ENCODE measurements at places on chromosomes 2 and 18. TPM values are rescaled to one million over a fixed set of nuclear protein-coding genes. Genes with fewer than 3 reads are reported as not detected.

- DNase-seq, result peak; percentile 79
Observed at GRCh38 chr2:73072129-73072395, 550 bp upstream of the SFXN5 start.

DNA sequence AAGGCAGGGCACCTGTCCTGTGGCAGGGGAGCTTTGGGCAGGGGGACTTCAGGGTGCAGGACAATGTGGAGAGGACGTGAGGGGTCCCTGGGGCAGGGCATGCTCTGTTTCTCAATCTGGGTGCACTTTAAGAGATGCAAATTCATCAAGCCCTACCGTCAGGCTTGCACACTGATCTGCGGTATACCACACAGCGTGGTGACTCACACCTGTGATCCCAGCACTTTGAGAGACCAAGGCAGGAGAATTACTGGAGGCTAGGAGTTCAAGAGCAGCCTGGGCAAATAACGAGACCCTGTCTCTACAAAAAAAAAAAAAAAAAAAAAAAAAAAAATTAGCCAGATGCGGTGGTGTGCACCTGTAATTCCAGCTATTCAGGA, 10.2 kb upstream of the GPC1 start:
- no peak for DNase-seq

DNA sequence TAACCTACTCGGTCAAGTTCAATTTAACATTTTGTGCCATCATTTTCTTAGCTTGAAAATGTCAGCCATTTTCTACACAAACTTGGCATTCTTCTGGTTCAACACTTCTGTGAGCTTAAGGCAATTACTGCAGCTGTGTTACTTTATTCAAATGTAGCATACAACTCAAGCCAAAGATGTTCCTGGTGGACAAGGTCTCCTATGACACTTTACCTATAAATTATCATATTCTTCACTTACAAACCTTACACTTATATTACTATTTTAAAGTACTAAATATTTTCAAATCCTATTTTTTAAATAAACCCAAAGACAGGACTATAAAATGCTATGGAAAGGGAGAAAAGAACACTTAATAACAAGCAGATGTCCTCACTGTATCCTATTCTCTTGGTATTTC, 1045.3 kb downstream of the TSN start:
- no peak for DNase-seq

GRCh38 chr2:8685697-8686358, 4.0 kb downstream of the ID2 start:
- peak; percentile 85 for DNase-seq

OSR1 gene
- 33.0 TPM for total RNA-seq

GRCh38 chr2:155830817-155831579, 501.5 kb downstream of the NR4A2 start:
- DNase-seq, result no peak

- DNase-seq, result no peak
Observed at GRCh38 chr2:218999021-218999880, 6.0 kb upstream of the CRYBA2 start.

ADD2 gene
- total RNA-seq, result 4.3 TPM

DNA sequence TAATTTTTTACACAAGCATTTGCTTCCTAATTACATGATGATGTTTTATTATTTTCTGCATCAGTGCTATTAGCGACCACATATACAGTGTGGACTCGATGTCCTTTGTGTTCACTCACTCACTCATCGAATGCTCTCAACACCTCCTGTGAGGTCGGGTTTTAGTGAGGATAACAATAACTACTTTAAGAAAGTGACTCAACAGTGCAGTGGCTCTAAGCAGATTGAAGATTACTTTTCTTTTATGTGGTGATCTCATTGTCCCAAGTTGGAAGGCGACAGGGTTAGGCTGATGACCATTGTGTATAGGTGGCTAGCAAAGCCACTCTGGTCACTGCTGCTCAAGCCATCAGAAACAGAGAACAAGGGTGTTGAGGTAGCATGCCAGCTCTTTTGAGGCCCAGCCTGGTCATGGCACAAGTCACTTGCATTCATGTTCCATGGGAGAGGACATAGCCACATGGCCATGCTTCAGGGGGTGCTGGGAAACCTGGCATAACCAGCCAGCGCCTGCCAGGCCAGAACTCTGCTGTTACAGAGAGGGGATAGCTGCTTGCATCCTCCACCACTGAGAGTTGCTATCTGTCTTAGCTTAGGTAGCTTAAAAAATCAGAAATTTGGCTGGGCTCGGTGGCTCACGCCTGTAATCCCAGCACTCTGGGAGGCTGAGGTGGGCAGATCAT, 60.4 kb downstream of the PDCL3 start:
- DNase-seq, result no peak

DNA sequence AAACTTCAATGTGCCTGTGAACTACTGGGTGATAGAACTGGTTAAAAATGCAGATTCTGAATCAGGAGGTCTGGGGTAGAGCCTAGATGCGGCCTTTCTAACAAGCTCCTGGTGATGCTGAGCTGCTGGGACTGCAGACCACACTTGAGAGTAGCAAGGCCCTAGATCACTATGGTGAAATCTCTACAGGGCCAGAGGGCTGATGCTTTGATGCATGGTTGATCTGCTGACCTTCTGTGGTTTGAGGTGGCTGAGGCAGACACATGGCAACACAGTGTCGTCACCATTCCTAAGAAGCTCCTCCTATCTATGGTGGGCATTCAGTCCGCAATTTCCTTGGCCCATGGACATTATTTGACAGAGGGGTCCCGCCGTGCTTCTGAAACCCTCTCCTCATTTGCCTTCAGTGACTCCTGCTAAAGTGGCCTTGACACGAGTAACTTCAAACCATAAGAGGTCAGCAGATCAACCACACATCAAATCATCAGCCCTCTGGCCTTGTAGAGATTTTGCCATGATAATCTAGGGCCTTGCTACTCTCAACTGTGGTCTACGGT, 19.8 kb downstream of the CCDC68 start:
- no peak for DNase-seq

DNA sequence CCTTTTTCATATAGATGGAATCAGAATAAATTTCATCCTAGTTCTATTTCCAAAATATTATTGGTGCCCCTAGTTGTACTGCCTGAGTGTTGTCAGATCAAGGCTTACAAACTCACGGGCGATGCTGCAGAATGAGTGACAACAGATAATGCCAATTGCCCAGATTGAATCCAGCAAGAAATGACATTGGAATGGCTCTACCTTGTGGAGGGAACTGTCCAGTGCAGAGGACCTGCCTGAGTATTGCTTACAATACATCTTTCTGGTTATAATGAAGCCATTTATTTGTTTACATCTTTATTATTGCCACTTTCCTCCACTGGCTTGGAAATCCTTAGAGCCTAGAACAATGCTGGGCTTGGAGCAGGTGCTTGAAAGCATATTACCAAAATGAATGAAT, 7.8 kb upstream of the IL1R2 start:
- no peak for DNase-seq

DNA sequence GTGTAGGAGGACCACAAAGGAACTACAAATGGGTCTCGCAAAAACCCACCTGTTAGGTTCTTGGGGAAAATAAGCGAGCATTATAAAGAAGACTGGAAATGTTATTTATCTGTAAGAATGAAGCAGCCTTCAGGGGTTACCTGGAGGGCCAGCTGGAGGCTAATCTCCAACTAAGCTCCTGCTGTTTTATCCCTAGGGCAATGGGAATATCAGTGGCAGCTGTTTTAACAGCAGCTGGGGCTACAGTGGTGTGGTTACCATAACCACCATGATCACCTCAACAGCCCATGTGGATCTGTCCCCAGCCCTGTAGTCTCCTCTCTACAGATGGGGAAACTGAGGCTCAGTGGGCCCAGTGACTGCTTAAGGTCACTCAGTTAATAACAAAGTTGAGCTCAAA, 108.1 kb downstream of the FTCDNL1 start:
- no peak for DNase-seq

CABLES1 gene
- total RNA-seq, result 3.9 TPM

GRCh38 chr18:79406708-79407107, 11.0 kb downstream of the NFATC1 start:
- no peak for DNase-seq

DNA sequence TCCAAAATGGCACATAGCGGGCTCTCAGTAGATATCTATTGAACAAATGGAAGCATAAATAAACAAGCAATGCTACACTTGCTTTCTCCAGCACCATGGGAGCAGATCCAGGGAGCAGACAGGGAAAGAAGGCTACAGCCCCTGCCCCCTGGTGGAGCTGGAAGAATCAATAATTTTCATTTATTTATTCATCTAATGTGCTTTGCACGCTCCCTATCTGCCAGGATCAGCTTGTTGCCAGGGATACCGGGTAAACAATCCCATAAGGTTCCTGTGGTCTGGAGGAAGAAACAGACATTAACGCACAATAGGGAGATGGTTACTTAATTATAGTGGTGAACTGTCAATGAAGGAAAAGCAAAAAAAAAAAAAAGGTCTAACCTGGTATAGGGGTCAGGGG, 40.1 kb upstream of the CLASP1 start:
- peak; percentile 38 for DNase-seq

- DNase-seq, result no peak
Observed at GRCh38 chr2:110788976-110789375, 56.6 kb downstream of the ACOXL start.

ALPG gene
- total RNA-seq, result not detected

GRCh38 chr18:9244376-9244775, 90.2 kb upstream of the TWSG1 start:
- no peak for DNase-seq

DNA sequence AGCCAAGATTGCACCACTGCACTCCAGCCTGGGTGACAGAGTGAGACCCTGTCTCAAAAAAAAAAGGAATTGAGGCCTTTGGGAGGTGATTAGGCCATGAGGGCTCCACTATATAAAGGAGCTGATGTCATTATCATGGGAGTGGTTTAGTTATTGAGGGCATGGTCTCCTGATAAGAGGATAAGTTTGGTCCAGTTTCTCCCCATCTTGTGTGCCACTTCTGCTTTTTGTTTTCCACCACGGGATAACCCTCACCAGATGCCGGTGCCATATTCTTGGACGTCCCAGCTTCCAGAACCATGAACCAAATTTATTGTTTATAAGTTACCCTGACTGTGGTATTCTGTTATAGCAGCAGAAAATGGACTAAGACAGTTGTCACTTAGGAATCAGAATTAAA, 125.8 kb downstream of the C1D start:
- DNase-seq, result no peak

IFIH1 gene
- total RNA-seq, result 11.2 TPM

GRCh38 chr2:45979065-45979464, 318.1 kb upstream of the EPAS1 start:
- peak; percentile 9 for DNase-seq

DNA sequence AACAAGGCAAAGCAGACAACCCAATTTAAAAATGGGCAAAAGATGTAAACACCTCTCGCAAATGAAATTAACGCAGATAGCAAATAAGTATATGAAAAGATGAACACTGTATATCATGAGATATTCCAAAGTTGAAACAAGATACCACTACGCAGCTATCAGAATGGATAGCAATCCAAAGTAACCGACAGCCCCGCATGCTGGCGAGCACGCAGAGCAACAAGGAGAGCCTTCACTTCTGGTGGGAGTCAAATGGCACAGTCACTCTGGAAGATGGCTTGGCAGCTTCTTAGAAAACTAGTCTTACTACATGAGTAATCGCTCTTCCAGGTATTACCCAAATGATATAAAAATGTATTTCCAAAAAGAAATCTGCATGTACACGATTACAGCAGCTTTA, 1.4 kb downstream of the NDUFA10 start:
- no peak for DNase-seq

GRCh38 chr2:214810671-214811070, 1.2 kb upstream of the BARD1 start:
- no peak for DNase-seq

GRCh38 chr2:102020596-102021170, 28.9 kb downstream of the IL1R2 start:
- peak; percentile 94 for DNase-seq

TMEM163 gene
- 2.3 TPM for total RNA-seq

FOXI3 gene
- not detected for total RNA-seq

DNA sequence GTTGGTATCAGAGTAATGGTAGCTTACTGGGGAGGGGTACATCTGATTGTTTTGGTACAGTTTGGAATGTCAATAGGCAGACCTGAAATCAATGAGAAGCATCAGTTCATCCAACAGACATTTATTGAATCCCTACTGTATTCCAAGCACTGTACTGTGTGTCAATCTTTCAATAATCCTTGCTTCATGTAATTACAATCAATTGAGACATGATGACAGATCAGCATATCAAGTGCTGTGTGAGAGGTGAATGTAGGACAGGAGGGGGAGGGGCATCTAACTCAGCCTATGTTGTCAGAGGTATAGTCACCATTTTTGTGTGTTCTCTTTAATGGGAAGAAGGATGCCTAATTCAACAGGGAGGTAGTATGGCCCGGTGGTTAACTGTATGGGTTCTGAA, 146.9 kb downstream of the SLC4A10 start:
- DNase-seq, result no peak

DNA sequence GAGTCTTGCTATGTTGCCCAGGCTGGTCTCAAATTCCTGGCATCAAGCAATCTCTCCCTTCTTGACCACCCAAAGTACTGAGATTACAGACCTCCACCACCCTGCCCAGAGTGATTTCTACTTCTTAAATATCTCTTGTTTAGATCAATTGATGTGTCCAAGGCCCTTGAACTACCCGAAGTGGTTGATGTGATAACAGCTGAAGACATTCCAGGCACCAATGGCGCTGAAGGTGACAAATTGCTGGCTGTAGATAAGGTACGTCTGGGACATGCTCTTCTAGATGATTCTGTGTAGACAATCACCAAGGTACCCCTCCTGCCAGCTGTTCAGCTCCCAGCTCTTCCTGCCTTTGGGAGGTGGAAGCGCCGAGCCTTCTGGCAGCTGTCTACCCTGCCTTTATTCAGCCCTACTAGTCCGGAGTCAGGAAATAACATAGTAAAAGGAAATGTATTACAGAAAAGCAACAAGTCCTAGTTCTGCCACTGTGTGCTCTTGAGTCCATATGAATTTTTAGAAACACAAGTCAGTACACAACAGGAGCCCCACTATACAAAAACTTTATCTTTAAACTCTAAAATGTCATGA, 61.3 kb upstream of the BZW1 start:
- DNase-seq, result no peak

- peak; percentile 91 for DNase-seq
Observed at GRCh38 chr2:46780801-46781445, 134.7 kb downstream of the MCFD2 start.

ALPP gene
- total RNA-seq, result not detected

FIGN gene
- total RNA-seq, result 4.6 TPM

RTKN gene
- 14.9 TPM for total RNA-seq

DES gene
- total RNA-seq, result 13,684 TPM

- DNase-seq, result no peak
Observed at GRCh38 chr2:221778025-221778424, 205.9 kb upstream of the EPHA4 start.

- DNase-seq, result no peak
Observed at GRCh38 chr2:130258356-130258755, 60.1 kb upstream of the TUBA3E start.

- no peak for DNase-seq
Observed at GRCh38 chr2:233996461-233996860, 54.0 kb upstream of the SPP2 start.

GRCh38 chr2:132692816-132693215, 22.8 kb upstream of the LYPD1 start:
- no peak for DNase-seq

DNA sequence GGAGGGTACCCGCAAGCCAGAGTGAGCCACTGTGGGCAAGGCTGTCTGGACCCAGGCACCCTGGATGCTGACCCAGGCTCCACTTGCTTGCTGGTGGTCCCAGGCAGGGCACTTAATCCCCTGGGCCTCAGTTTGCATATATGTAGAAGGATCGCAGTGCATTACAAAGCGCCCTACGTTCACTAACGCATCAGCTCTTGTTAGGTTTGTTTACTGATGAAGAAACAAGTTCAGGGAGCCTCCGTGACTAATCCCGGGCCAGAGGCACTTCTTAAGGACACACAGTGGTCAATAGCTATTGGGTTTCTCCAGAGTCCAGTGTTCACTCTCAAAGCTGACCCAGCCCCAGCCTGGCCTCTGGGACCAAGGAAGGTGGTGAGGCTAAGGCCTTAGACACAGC, 70.2 kb downstream of the LBH start:
- no peak for DNase-seq

All from sigmoid colon (tissue), 7 donors.